Osteocyte (in vitro differentiated cells): ENCODE measurements at places on chromosomes 16 and 17. TPM values are rescaled to one million over a fixed set of nuclear protein-coding genes. Genes with fewer than 3 reads are reported as not detected.

DNA sequence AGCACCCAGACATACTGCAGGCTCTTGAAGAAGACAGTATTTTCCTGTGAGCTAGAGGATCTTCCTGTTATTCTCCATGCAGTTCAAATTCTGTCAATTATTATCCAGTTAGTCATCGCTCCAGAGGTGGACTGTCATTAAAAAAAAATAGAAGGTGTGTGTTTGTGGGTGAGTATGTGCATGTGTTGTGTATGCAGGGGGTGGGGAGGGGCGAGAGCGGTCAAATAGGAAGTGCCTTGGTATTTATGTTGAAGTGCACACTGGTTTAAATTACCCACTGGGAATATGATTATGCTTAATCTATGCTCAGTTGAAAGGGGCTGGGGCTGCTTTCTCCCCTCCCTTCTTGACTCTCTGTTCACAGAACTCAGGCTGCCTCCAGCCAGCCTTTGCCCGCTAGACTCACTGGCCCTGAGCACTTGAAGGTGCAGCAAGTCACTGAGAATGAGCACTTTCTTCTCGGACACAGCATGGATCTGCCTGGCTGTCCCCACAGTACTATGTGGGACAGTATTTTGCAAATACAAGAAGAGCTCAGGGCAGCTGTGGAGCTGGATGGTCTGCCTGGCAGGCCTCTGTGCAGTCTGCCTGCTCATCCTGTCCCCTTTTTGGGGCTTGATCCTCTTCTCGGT is at the start of gene HSD17B2:
TSS of gene HSD17B2 (plus strand) at position 273 of the 632 bp plus-strand sequence. CDS start at position 445, 172 bp downstream.
- no peak for DNase-seq

- no peak for DNase-seq
These were observed 5.7 kb downstream of the OR4D2 start for GRCh38 chr17:58172369-58173071.

Gene GPR142
- not detected in 2 replicates for total RNA-seq

DNA sequence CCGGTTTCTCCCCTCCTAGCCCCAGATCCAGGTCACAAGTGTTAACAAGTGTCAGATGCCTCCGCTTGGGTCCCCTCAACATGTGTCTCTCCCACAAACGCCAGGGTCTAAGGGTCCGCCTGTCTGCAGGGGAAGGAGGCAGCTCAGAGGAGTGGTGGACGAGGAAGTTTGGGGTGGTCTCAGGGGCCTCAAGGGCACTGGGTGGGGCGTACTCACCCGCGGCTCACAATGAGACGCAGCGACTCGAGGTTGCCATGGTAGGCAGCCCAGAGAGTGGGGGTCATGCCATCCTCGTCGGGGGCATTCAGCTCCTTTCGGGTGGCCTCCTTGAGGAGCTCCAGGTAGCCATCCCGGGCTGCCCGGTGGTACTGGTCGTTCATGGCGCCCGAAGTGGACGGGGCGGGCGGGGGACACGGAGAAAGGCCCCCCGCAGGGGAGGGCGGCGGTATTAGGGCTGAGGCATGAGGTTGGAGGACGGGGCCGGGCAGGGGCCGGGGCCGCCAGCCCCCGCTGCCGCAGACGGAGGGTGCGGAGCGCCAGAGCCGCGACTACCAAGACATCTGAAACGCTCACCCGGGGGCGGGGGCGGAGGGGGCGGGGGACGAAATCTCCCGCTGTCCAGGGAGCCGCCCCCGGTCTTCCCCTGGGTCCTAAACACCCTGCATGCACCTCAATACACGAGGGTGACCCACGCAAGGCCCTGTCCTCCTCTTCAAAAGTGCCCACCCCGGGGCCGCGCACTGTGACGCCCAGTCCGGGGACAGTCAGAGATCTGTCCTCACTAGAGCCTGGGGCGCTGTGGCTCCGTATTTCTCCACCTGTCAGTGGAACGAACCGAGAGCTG is at the start of gene USH1G:
TSS of gene USH1G (minus strand) at position 562 of the 844 bp plus-strand sequence. CDS start at position 380, 182 bp downstream.
- DNase-seq: no peak

- DNase-seq: no peak
These were observed 169.1 kb upstream of the NLRP1 start for GRCh38 chr17:5753421-5753820.

DNA sequence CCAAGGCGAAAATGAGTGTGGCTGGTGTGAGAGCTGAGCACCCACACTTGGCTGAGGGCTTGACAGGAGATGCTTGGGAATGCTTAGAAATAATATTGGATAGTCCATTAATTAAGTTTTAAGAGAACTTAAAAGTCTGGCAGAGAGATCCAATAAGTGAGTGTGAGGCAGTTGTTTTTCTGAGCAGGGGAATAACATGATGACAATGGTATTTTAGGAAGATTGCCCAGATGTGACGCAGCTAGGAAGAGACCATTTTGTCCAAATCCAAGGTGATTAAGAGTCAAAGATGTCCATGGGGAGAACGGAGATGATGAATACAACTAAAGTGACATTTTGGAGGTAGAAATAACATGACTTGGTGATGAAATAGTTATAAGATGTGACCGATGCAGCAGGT is 102.8 kb upstream of the AXIN2 start:
- DNase-seq: no peak

GRCh38 chr16:67443265-67443664 is 12.3 kb downstream of the HSD11B2 start:
- no peak for DNase-seq

GRCh38 chr17:82325286-82326180 is 8.0 kb downstream of the SECTM1 start:
- no peak for DNase-seq
